Activated CD4-positive, alpha-beta T cell treated with anti-CD3 and anti-CD28 coated beads, Interleukin-2, Interleukin-6, amounts not matched to agents 100 ng/mL and 50 ng/mL, durations not matched to agents 16 hours and 8 hours (primary cell): ENCODE measurements at places on chromosomes 7 and 10.

GRCh38 chr10:11191678-11192077, 174.0 kb downstream of the CELF2 start:
- no peak for DNase-seq

DNA sequence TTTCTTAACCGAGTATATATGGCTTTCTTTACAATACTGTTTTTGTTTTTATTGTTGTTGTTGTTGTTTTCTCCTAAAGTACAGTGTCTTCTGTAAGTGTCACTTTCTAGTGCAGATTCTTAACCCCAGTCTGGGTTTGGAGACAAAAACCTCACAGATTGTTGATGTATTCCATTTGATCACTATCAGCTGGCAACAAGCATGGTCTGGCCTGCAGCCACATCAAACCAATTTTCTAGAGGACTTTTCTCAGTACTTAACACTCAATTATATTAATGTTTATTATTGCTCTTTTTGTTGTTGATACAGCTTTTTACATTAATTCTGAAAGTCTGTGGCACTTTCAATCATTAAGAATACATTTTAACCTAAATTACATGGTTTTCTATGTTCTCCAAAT, 17.1 kb downstream of the LRRN3 start:
- no peak for DNase-seq

GRCh38 chr10:71191551-71192076, 20.8 kb upstream of the UNC5B start:
- DNase-seq: no peak

- peak; percentile 80 for DNase-seq
Measured at GRCh38 chr7:128209229-128210035, 31.6 kb upstream of the LEP start.

- no peak for DNase-seq
Measured at GRCh38 chr10:47290338-47290737, 9.7 kb upstream of the GDF10 start.

DNA sequence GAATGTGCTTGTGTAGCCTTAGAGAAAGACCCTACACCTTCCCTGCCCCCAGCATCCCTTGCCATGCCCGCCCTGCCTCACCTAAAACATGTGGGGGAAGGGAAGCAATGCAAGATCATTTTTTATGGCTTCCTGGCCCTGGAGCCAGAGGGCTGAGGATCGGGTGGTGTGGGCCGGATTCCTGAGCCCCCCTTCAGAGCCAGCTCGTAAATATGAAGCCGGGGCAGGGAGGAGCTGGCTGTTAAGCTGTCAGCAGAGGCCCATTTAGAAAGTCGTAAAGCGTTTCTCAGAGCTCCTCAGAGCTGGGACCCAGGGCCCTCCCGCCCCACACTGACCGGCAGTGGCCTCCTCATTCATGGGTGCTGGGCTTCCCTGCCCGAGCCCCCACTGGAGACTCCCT, 23.9 kb downstream of the UNC5B start:
- DNase-seq: no peak

- no peak for DNase-seq
Measured at GRCh38 chr10:71842856-71843686, 8.0 kb downstream of the PSAP start.

- DNase-seq: no peak
Measured at GRCh38 chr10:62812672-62813439, 3.3 kb downstream of the EGR2 start.

GRCh38 chr10:112835217-112835715, 114.8 kb upstream of the TCF7L2 start:
- no peak for DNase-seq

DNA sequence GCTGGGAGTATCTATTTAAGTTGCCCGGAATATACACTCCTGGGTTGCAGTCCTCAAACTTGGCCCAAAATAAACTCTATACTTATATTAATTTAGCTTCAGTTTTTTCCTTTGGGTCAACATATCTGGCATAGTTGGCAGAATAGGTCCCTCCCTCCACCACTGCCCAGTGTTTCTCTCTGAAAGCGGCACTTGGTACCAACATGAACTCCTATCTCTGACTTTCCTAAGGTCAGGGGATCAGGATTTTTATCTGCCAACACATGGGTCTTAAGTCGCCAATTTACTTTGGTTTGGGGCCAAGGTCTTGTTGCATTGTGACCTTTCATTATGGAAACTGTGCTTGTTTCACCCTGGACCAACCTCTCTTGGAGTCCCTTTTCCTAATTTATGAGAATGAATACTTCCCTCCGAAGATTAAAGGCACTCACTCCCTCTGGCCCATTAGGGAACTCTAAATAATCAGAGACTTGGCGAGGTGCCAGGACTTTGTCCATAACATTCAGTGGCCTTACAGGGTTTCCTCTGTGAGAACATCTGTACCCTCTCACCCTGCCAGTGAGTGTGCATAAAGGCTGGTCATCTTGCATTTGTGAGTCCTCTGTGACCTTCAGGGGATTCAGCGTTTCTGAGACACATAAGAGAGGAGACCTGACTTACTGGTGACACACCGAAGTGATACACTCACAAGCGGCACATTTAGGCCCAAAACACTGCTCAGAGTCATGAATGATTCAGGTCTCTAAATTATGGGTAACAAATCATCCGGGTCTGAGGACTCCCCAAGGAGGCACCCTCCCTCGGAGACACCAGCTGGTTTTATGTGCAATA, 19.7 kb upstream of the FKBP9 start:
- no peak for DNase-seq

DNA sequence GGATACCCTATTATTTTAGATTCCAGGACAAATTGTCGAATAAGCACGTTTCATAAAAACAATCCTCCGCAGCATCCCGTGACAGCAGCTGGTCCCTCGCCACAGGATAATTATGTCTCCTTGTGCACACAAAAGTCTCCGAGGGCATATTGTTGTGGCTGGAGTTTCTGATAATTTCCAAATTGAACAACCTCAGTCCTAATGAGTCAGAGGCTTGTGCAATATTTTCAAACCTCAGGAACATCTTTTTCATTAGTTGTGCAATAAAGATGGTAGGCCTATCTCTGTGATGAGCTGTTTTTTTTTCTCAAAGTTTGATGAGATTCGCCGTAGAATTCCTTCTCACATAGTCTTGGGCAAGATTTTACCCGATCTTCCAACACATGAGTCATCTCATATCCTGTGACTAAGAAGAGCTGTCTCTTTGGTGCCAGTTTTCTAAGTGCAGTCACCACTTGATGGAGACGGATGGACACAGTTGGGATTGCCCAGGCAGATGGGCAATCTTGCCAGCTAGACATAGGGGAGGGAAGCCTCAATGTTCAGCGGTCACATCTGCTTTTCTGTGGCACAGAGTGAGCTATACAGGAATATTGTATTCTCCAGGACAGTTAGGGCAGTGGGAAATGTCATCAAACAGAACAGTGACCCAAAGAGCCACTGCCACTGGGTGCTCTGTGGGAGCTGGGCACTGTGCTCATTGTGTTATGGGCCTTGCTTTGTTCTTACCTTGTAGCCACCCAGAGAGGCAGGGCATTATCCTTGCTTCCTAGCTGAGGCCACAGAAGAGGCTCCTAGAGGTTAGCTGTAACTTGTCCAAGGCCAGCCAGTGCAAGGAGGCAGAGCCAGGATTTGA, 7.8 kb downstream of the HTRA1 start:
- no peak for DNase-seq

GRCh38 chr7:47471831-47472230, 110.1 kb downstream of the TNS3 start:
- DNase-seq: no peak

- peak; percentile 9 for DNase-seq
Measured at GRCh38 chr7:37901236-37901827, 15.3 kb downstream of the SFRP4 start.

GRCh38 chr7:41328544-41328943, 374.3 kb downstream of the INHBA start:
- no peak for DNase-seq

GRCh38 chr7:108157606-108158335, 27.6 kb upstream of the LAMB4 start:
- no peak for DNase-seq

DNA sequence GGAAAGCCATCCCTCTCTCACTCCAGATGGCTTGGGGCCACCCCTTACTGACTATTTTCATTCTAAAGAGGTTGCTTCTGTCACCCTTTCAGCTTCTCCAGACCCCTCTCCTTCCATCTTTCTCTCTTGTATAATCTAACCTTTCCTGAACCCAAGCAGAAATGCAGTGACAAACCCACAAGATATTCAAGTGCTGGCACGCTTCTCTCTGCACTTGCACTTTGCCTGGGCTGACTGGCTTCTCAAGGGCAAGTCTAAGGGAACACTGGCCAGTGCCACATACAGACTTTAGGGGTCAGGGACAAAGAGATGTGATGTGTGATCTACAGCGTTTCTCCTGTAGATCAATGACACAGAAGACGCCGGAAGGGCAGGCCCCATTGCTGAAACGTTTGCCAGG, 150.4 kb upstream of the LANCL2 start:
- no peak for DNase-seq

GRCh38 chr10:90658791-90659190, 199.0 kb downstream of the HTR7 start:
- DNase-seq: no peak

DNA sequence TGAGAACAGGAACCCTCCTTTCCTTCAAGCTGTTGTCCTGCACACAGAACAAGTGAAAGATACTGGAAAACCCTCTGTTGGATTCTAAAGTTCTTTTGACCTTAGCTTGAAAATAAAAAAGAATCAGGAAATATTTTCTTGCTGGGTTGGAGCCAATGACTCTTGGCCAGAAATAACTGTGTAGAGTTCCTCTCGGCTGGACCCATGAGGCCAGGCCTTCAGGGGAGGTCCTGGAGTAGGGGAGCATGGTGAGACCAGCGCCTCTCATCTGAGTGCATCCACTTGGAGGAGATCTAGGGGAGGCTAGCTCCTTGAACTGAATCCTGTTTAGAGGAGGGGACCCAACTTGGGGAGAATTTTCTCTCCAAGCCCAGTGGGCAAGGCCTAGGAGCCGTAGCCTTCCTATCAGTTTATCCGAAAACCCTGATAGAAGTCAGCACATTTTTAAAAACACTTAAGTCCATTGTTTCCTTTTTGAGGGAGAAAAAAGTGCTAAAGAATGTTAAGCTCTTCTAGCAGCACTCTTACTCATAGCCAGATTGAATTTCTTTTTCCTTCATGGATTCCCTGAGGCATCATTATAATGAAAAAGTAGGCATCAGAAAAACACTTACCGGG, 635.7 kb upstream of the ANKRD30A start:
- DNase-seq: no peak

DNA sequence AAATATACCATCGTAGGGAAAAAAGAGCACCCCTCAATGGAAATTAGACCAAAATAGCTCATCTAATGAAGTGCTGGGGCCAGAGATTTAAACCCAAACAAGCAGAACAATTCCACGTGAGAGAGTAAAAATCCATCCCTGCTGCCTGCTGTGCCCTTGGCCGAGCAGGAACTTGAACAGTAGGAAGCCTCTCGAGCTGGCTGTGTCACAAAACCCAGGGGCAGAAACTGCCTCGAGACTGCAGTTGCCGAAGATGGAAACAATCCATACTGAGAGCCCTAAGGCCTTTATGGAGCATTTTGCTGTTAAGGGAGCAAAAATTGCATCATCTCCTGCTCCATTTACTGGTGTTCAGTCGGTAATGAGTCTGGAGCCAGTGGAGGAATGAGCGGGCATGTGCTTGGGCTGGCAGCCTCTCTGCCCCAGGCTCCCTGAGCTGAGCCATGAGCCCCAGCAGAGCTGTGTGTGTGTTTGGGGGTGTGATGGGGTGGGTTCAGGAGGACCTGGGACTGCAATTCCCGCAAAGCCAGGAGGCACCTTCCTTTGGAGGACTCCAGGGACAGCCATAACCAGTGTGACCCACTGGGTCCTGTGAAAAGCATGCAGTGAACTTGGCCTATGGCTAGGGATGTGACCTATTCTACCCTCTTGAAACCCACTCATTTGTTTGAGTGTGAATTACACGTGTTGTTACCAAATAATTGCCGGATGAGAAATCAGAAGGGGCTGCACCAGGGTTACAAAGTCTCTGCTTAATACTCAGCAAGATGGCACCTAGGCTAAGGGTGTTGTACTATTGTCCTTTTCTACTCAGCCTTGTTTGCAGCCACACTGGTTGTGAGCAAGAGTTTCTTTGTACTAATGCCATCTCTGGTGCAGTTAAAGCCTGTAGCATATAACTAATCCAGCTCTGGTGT, 58.3 kb downstream of the CDHR3 start:
- DNase-seq: no peak

DNA sequence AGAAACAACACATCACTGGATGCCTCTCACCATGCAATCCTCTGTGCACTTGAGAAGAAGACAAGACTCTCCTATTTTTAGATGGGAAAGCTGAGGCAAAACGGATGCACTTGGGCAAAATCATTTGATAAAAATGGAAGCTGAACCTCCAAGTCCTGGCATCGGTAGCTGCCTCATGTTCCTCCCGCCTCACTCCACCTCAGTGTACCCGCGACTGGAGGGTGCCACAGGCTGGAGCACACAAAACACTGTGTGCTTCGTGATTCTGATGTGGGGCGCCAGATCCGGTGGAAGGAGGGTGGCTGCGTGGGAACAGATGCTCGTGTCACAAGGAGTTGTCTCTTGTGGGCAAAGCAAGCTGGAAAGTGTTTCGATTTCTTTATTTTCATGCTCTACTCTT, 41.3 kb downstream of the TAS2R41 start:
- no peak for DNase-seq

GRCh38 chr10:122850705-122851640, 5.3 kb upstream of the CUZD1 start:
- DNase-seq: peak; percentile 17

- DNase-seq: no peak
Measured at GRCh38 chr7:47493976-47494911, 87.7 kb downstream of the TNS3 start.

DNA sequence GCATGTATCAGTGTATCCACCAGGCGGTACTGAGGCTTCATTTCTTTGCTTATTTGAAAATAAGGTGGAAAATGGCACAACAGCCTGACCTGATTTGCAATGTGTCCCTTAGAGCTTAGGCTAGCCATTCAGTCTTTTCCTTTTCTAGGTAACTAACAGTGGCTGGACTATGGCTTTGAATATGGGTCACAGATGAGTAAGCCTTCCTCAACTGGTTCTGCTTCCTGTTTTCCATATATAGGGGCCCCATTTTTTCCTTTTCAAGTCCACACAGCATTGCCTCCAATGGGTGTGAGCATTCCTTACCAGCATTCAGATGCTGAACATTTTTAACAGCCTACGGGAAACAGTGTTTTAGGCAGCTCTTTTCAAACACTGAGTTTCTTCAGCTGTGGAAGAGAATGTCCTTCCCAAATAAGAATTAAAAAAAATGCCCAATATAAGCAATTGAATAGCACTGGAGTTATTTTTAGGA, 3.9 kb upstream of the ITGB1 start:
- DNase-seq: no peak
